Iris pigment epithelial cell (primary cell): ENCODE measurements at places on chromosomes 3 and 15.

GRCh38 chr3:32453346-32453745, 49.3 kb downstream of the CMTM6 start:
- peak; percentile 88 for DNase-seq

DNA sequence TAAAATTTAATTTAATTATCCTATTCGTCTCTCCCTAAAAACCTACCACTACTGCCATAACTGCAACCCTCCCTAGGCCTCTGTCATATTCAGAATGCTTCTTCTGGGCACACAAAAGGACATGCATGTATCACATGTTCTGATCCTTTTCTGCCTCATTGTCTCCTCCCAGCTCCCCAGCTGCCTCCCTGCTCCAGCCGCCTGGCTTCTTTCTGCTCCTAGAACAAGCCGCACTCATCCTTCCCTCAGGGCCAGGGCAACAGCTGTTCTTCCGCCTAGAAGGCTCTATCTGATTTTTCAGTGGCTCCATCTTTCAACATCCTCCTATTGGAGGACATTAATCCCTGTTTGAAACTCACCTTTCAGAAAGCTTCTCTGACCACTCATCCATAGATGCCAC, 38.6 kb downstream of the TMED3 start:
- peak; percentile 31 for DNase-seq

DNA sequence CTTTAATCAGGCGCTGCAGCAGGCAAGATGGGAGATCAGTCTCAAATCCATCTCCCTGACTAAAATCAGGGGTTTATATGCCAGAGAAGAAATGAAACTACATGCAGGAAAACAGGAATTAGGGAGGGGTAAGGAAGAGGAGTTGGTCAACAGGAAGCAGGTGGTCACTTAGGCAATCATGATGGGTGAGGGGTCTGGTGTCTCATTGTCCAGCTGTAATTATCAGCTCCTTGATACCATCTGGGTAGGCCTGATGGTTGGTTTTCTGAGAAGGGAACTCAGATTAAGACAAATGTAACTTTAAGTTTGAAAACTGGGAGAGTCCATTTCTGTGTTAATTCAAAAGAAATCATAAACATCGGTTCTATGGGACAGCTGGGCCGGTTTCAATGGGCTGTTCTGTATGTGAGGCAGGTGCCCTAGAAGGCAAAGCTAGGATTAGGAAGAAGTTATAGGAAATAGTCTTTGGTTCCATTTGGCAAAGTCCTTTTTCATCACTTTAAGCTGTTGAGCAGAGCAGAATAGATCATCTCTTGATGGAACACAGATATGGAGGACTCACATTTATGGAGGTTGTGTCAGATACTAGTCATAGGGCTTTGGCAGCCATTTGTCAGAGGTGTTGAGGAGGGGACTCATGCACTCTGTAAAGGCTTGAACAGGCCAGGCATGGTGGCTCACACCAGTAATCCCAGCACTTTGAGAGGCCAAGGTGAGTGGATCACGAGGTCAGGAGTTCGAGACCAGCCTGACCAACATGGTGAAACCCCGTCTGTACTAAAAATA, 149.4 kb downstream of the VGLL4 start:
- DNase-seq, result no peak

- DNase-seq, result no peak
Observed at GRCh38 chr3:23221136-23221535, 18.0 kb downstream of the UBE2E2 start.

DNA sequence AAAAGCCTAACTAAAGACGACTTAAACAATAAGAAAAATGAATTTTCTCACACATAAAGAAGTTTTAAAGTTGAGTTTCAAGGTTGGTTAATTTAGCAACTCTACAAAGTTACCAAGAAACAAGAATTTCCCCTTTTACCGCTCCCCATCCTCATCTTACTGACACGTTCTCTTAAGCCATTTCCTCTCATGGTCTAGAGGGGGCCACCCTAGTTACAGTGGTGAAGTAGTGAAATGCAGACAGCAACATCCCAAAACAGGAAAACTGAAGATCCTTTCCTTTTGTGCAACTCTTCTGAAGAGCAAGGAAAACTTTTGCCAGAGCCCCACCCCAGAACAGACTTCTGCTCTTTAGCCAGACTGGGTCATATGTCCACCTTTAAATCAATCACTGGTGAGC, 17.3 kb upstream of the SOX14 start:
- DNase-seq, result no peak

DNA sequence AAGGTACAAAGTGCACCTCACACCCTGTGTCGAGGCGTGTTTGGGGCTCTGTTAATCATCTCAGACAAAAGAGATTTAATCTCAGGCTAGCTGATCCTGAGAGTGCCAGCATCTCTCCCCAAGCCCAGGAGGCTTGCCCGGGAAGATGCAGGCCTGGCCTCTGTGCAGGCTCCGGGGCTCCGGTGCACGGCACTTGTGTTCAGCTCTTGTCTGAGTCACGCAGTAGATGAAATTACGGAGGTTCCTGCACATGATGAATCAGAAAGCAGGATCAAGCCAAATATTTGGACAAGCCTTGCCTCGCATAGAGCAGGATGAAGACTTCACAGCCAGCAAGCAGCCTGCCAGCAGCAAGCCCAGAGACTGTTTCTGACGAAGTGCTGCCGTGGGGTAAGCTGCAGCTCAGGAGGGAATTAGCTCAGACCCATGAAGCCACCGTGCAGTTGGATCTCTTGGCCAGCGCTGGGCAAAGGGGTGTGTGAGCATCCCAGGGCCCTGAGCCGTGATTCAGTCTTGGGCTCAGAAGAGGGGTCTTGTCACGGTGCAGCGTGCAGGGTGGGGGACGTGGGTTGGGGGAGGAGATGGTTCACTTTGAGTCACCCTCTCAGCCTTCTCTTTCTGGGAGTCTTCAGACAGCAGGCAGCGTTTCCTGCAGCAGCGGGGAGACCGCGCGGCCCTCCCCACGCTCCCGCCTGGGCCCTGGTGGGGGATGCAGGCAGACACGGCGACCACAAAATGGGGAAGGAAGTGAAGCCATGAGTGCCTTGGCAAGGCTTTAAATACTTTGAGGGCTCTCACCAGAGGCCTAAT, 89.2 kb upstream of the MEF2A start:
- DNase-seq, result peak; percentile 99

DNA sequence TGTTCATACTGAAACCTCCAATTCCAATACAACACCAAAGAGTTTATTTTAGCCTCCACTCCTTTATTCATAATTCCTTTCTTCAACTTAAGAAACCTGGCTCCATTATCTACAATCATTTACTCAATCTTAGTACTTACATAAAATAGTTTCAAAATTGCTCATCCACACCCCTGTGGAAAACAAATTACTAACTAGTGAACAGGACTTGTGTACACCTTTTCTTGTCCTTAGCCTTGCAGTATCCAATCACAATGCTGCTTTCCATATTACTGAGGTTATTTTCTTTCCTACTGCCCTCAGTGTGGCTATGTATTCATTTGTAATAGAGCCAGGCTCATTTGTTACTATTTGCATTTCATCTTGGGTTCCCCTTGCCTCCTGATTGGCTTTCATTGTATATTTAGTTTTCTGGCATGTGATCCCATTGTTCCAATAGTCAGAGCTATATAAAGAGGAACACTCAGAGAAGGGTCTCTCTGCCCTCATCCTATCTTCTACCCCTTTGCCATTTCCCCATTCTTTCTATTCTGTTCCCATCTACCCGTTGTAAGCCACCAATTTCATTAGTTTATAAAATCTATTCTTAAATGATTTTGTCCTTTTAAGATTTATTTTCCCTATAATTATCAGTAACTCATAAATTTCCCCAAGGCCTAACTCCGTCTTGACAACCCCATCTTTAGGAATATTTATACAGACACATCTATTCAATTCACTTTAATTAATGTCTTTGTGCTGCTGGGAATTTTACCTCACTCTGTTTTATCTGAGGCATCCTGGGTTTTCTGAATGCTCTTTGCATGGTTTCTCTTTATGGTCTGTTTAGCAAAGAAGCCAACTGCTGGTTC, 67.9 kb upstream of the RBP1 start:
- no peak for DNase-seq

DNA sequence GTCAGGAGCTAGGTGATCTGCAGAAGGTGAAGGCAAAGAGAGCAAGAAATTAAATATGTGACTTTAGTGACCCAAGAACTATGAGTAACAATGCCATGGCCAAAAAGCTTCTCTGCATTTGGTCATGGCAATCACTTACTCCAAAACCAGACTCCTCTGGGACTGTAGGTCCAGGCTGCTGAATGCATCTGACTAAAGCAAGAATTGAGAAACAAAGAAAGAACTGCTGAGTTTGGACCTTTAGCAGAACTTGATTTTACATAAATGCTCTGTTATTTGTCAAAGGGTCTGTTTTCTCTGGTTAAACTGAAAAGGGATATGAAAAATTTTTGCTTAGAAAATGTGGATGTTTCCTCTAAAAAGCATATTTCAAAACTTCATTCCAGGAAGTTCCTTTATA, 1102.2 kb downstream of the IGSF11 start:
- no peak for DNase-seq

GRCh38 chr3:119967353-119968006, 126.8 kb downstream of the GSK3B start:
- DNase-seq, result no peak

GRCh38 chr3:159640225-159640624, 348.4 kb upstream of the IL12A start:
- no peak for DNase-seq

DNA sequence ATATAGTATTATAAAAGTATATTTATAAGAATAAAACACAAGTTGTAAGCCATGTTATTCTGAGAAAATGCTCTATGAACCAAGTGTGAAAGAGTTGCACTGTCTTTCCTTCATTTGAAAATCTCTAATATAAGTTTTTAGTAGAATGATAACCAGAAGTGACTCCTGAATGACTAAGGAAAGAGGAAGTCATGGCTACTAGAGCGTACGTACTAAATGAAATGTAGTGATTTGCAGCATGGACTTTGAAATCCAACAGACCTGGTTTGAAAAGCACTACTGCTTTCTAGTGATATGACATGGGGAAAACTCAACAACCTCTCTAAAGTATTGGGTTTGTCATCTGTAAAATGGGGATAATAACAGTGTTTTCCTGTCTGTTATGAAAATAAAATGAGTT, 10.3 kb upstream of the DNAJC13 start:
- no peak for DNase-seq

GRCh38 chr15:28980709-28981350, 95.1 kb downstream of the APBA2 start:
- no peak for DNase-seq

DNA sequence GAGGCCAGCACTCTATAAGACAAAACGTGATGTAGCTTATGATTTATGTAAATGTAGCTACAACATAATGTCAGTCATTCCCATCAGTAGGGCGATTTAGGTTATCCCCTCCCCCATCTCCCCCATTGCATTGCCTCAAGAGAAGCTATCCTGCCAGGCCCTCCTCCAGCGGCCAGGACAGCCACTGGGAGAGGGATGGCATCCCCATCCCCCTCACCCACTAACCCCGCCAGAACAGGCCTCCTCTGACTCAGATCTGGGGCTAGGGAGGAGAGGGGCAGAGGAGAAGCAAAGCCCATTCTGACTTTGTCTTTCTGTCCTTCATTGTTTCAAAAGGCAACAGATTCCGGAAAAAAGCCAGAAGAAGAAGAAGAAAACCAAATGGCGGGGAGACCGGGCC, 32.6 kb upstream of the ESYT3 start:
- no peak for DNase-seq

GRCh38 chr3:112121577-112122547, 11.2 kb downstream of the GCSAM start:
- DNase-seq, result no peak

- DNase-seq, result no peak
Observed at GRCh38 chr15:93066224-93066681, 22.8 kb downstream of the RGMA start.
